Heart left ventricle (tissue), 16 donors: ENCODE measurements at places on chromosomes 7 and 10.

- DNase-seq = peak; percentile 72
Measured at GRCh38 chr7:92723943-92724342, 112.4 kb downstream of the CDK6 start.

DNA sequence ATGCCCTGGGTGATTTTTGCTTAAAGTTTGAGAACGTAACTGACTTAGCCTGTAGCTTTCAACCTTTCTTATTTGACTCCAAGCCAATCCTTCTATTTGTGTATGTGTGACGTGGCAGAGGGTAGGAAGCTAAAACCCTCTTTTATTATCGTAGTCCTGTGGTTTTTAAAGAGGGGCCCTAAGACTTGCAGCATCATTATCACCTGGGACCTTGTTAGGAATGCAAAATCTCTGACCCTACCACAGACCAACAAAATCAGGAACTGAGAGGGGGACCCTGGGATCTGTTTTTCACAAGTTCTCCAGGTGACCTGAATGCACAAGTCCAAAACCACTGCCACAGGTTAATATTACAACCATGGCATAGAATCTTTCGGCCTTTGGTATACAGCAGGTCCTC lies 80.1 kb downstream of the OSBPL3 start:
- DNase-seq = no peak

DNA sequence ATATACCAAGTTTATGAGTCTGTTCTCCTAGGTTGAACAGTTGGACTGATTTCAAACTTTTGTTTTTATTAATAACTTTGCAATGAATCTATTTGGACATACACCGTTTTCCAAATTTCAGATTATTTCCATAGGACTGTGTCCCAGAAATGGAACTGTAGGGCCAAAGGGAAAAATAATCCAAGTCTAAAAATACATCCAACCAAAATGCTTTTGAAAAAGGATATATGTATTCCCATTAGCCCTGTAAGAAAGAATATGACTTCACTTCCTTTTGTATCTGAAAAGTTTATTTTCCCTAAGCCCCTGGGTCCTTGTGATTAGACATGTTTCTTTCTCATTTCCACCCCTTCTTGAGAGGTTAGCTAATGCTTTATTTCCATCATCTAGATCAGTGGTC lies 434.2 kb upstream of the MKI67 start:
- DNase-seq = no peak

DNA sequence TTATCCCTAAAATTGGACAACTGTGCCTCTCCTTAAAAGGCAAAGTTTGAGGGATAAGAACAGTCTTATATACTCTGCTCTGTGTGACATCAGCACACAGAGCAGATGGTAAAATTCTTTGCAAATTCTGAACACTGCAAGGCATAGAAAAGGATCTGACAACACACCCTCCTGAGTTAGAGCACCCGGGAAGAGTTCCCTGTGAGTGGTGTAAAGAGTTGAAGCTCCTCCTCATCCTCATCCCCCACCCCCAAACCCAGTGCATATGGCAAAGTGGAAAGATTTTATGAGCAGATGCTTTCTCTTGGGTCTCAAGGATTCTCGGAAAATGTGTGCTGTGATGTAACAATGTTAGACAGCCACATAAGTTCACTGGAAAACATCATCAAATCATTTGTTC lies 40.0 kb upstream of the DGKI start:
- no peak for DNase-seq

GRCh38 chr10:33092596-33092995 lies 134.6 kb upstream of the ITGB1 start:
- DNase-seq = no peak

DNA sequence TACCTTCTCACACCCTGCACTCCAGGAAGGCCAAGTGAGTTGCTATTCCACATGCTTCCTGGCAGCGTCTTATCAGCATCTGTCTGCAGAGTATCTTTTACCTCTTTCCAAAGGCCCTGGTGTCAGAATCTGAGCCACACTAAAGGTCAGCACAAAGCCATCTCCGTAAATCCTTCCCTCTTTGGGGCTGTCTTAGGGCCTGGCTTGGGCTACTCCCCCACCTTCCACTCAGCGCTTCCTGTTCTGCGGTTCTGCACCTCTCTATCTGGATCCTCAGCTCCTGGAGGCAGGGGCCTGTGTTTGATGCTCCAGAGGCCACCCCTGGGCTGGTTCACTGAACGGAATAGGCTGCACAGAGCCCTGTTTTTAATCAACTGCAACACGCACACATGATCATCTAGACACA lies 334.8 kb upstream of the GALNT17 start:
- DNase-seq = no peak

DNA sequence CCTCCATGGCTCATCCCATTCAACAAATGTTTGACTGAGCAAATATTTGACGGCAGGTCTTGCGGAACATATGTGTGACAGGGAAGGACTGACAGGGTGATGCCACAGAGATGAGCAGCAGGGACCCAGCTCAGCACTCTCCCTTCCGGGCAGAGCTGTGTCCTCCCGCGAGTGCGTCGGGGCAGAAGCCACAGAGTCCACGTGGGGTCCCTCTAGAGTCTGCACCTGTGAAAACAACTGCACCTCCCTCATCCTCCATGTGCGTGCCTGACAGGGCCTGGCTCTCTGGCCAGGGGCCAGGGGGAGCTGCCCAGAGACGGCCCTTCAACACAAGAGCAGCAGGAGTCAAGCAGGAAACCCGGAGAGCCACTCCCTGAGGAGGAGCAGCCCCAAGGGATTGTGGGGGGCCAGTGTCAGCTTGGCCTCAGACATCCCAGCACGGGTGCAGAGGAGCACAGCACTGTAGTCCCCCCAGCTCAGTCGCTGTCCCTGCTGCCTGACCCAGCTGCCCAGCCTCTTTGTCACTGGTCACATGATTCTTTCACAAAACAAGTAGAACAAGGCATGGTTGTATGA lies 83.6 kb upstream of the TMEM72 start:
- DNase-seq = no peak

DNA sequence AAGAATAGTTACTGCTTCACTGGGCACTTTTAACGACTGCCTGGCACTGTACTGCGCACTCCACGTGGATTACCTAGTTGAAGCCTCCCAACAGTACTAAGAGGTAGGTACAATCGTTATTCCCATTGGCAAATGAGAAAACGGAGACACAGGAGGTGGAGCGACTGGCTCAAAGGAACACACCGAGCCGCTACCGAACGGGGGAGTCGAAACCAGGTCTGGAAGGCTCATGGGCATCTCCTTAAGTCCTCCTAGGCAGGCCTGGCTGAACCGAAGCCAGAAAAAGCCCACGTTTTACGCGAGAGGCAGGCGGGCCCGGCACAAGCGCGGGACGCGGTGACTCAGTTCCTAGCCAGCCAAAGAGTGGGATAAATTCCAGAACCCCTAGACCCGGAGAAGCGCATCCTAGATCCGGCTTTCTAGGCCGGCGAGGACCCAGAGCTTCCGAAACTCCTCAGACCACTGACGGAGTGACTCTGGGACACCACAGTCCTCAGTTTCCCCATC lies 472 bp downstream of the PDAP1 start:
- peak; percentile 62 for DNase-seq

DNA sequence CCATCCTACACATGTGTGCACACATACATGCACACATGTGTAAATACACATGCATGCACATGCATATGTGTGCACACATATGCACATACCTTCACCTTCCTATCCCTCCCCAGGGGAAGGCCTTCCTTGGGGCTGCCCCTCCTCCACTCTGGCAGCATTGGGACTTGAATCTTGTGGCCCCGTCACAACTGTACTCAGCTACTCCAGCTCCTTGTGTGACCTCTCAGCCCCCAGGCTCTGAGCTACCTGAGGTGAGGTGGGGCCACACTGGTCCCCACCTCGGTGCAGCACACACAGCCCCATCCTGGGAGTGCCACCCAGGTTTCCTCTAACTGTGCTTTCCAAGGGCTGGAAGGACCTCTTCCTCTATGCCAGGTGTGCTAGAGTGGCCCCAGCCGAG lies 116.0 kb downstream of the LHPP start:
- no peak for DNase-seq

DNA sequence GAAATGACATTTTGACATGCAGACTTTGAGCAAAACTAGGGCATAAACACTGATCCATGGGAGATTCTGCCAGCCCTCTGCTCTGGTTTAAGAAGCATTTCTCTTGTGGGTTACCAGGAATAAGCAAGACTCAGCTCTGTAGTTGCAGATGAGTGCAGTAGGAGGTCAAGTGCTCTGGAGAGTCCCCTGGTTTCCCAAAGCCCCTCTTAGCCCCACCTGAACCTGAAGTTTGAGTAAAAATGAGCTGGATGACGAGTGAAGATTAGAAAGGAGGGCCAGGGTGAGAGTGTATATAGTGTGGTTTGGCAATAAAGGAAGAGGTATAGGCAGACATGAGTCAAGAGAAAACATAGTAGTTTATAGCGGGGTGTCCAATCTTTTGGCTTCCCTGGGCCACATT lies 220.3 kb downstream of the ARL4A start:
- no peak for DNase-seq

- DNase-seq = no peak
Measured at GRCh38 chr7:31432176-31432575, 81.7 kb upstream of the ITPRID1 start.

GRCh38 chr7:23306936-23307521 lies 7.9 kb downstream of the MALSU1 start:
- DNase-seq = no peak

DNA sequence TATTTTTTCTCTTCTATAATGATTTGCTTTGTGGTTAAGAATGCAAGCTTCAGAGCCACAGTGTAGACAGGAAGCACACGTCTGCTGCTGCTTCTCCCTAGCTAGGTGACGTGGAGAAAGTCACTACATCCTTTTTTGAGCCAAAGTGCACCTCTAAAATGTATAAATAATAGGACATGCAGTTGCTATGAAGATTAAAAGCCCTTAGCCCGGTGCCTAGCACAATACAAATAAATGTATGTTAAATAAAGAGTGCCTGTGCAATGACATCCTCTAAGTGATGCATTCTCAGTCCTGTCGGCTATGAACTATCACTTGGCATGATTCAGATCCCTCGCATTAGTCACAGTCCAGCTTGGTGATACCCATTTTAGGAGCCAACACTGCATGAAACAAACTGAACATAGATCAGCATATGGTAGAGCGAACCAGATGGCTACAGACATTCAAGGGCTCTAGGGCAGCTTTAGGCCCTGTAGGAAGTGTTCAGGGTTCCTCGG lies 4.8 kb upstream of the TRDMT1 start:
- DNase-seq = no peak

- no peak for DNase-seq
Measured at GRCh38 chr7:82549616-82550285, 106.2 kb upstream of the CACNA2D1 start.

DNA sequence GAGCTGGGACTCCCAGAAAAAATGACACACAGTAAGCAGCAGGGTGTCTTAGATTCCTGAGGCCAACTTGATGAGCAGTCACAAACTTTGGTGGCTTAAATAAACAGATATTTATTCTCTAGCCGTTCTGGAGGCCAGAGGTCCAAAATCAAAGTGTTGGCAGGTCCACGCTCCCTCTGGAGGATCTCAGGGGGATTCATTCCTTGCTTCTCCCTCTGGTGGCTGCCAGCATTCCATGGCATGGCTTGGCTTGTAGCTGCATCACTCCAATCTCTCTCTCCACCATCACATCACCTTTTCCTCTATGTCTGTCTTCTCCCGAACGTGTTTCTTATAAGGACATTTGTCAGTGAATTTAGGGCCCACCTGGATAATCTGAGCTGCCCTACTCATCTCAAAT lies 98.4 kb downstream of the OSBPL3 start:
- no peak for DNase-seq

DNA sequence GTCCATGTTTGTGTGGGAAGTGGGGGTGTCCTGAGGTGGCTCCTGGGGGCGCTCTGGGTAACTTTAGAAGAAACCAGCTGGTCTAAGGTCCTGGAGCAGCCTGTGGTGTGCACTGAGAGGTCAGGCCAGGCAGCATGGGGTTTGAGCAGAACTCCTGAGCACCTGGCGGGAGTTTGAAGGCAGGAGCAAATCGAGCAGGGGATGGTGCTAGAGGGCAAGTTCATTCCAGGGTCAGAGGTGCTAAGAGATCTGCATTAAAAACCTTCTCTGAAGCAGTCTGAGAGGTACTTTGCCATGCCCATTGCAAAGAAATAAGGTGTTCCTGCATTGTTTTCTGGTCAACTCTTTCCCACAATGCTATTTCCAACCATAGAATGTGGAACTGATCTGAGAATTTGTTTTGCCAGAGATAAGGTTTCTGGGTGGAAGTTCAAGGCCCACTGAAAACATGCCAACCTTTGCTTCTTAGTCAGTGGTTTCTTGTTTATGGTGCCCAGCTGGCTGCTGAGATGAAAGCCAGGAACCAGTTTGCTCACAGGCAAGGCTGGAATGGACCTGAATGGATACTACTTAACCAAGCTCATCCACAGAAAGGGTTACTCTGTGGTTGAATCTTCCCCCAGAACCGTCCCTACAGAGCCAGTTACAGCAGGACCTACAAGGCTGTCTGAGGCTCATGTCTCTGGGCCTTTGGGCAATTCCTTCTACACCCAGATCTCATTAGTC lies 136.3 kb upstream of the TMEM72 start:
- DNase-seq = no peak

DNA sequence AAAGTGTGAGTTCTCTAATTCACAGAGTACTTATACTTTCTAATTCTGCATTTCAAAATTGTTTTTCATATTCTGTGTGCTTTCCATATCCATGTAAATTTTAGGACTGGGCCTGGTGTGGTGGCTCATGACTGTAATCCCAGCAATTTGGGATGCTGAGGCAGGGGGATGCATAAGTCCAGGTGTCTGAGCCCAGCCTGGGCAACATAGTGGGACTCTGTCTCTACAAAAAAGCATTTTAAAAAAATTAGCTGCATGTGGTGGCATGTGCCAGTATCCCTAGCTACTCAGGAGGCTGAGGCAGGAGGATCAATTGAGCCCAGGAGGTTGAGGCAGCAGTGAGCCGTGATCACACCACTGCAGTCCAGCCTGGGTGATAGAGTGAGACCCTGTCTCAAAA lies 382.6 kb upstream of the AKR1E2 start:
- no peak for DNase-seq

DNA sequence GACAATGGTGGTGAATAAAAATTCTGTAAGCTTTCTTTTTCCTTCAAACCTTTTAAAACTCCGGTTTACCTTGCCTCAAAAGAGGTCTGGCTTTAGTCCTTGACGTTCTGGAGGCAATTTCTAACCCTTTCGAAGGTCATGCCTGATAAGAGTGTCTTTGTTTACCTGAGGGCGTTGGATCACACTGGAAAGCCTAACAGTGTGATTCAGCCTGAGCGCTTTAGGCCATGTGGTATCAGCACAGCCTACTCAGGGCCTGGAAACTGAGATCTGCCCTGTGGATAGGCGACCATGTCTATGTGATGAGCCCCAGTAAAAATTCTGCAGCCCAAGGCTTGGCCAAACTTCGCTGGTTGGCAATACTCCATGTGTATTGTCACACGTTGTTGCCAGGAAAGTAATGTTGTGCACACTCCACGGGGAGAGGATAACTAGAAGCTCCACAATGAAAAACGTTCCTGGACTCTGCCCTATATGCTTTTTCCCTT lies 10.7 kb downstream of the CCDC6 start:
- no peak for DNase-seq

GRCh38 chr7:129169686-129170440 lies 18.6 kb upstream of the SMO start:
- peak; percentile 44 for DNase-seq

- DNase-seq = peak; percentile 77
Measured at GRCh38 chr10:101889256-101890210, 45.9 kb upstream of the KCNIP2 start.

- no peak for DNase-seq
Measured at GRCh38 chr10:113557424-113557862, 4.6 kb downstream of the HABP2 start.

GRCh38 chr7:2503056-2503941 lies 16.3 kb upstream of the LFNG start:
- DNase-seq = no peak
